ENCODE measurements at places on chromosomes 2 and 18. TPM values are rescaled to one million over a fixed set of nuclear protein-coding genes. Genes with fewer than 3 reads are reported as not detected.

Gene FLACC1
- total RNA-seq = 0.65 TPM

Gene PIEZO2
- 103 TPM for total RNA-seq

Gene CAD
- 41.7 TPM for total RNA-seq

Gene OR6B2
- not detected for total RNA-seq

Data from vein endothelial cell (primary cell).